ENCODE measurements at places on chromosomes 5 and 9. TPM values are rescaled to one million over a fixed set of nuclear protein-coding genes. Genes with fewer than 3 reads are reported as not detected.

Gene GABRP
- not detected for total RNA-seq

DNA sequence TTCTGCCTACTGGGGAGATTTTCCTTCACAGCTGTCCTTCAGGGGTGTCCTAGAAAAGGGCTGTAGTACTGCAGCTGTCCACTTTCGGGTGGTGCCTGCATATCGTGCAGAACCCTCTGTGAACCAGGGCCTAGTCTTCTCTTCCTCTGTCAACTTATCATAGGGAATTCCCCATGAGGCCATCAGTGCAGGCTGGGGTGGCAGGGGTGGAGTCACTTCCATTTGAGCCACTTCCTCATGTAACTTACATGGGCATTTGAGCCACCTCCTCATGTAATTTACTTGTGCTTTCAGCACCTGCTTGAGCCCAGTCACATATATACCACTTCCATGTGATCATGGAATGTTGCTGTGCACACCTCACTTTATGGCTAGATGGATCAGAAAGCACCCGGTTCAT is 742.0 kb upstream of the RGMB start:
- DNase-seq = no peak
- no peaks in the 10 kb centered on the region for H3K36me3 ChIP-seq
- no peak overlapping the region for H3K4me3 ChIP-seq

GRCh38 chr9:121459513-121459912 is 40.1 kb downstream of the GGTA1 start:
- no peaks in the 10 kb centered on the region for H3K27me3 ChIP-seq
- H3K4me3 ChIP-seq = no peak overlapping the region
- no peak for DNase-seq
- no peaks in the 10 kb centered on the region for H3K36me3 ChIP-seq
- no peak overlapping the region for H3K27ac ChIP-seq
- no peaks in the 10 kb centered on the region for H3K4me1 ChIP-seq

DNA sequence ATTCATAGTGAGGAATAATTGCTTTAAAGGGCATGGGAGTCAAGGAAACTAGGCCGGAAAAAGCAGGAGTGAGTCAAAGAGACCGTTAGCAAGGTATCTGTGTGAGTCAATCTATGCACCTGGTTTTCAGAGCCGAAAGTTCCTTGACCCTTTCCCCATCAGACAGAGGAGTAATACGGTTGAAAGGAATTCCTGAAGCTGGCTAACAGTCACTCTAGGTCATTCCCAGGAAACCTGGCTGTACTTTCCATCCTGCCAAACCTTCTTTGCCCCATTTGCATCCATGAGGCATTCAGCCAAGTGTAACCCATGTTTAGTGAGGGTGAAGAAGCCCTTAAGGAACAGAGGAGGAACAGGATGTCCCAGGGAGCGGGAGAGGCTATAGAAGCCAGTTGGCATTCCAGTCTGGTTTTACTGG is 16.2 kb downstream of the RBM18 start:
- H3K4me1 ChIP-seq = peaks cover 18% of the 10 kb centered on the region
- H3K4me3 ChIP-seq = no peak overlapping the region
- H3K27ac ChIP-seq = no peak overlapping the region
- H3K27me3 ChIP-seq = no peaks in the 10 kb centered on the region
- H3K36me3 ChIP-seq = peaks cover 78% of the 10 kb centered on the region
- no peak for DNase-seq

Gene CATSPER3
- total RNA-seq = 0.42 TPM

Gene MEIKIN
- total RNA-seq = not detected

Gene SPATA31C1
- total RNA-seq = not detected
